Mesothelial cell of epicardium (in vitro differentiated cells): ENCODE measurements at places on chromosomes 16 and 17.
A peak's percentile ranks its signal among the peaks of the same experiment; 100 is the strongest.

DNA sequence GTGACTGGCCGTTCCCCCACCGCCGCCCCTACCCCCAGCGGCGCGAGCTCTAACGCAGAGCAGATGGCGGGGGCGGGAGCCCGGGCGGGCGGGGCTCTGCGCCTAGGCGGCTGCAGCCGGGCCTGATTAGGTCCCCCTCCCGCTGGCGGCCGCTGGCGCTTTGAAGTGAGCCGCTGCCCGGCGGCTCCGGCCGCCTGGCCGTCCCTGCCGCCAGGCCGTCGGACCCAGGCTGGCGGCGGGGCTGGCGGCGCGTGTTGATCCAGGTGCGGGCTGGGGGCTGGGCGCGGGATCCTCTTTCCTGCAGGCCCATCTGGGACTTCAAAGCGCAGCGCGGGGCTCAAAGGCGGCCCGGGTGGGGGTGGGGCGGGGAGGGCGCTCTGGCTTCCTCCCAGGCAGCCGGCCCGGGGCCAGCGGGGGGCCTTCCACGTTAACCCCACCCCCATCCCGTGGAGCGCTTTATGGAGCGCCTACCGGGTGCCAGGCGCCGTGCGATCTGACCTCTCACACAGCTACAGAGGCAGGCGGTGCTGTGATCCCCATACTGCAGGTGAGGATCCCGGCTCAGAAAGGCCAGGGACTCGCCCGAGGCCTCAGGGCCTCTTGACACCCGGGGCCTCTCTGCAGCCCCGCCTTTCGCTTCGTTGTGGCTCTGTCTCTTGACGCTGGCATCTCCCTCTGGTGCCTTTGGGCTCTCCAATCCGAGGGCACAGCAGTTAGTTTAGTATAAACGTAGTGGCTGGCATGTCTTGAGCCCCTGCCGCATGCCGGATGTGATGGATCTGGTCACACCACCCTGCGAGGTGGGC, 80.0 kb upstream of the NKD1 start:
- H3K4me3 ChIP-seq, result peak overlapping the region; percentile 65
- no peaks in the 10 kb centered on the region for H3K36me3 ChIP-seq
- peak; percentile 55 for DNase-seq

DNA sequence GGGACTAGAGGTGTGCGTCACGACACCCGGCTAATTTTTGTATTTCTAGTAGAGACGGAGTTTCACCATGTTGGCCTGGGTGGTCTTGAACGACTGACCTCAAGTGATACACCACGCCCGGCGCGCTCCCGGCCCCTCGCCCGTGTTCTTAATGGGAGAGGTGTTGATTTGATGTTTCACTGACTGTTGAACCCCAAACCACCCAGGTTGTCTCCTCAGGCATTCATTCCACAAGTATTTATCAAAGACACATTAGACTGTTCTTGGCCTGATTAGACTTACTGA, 1.4 kb downstream of the CENPN start:
- peak overlapping the region; percentile 96 for H3K4me3 ChIP-seq
- no peaks in the 10 kb centered on the region for H3K27me3 ChIP-seq
- DNase-seq, result no peak
- H3K4me1 ChIP-seq, result peaks cover 16% of the 10 kb centered on the region
- H3K36me3 ChIP-seq, result peaks cover 1% of the 10 kb centered on the region

GRCh38 chr17:6245301-6246177, 175.4 kb downstream of the WSCD1 start:
- H3K4me1 ChIP-seq, result no peaks in the 10 kb centered on the region
- no peaks in the 10 kb centered on the region for H3K36me3 ChIP-seq
- DNase-seq, result no peak
- no peak overlapping the region for H3K27ac ChIP-seq
- H3K27me3 ChIP-seq, result peaks cover 46% of the 10 kb centered on the region

GRCh38 chr17:76121932-76122430, 18.4 kb upstream of the EXOC7 start:
- peaks cover 14% of the 10 kb centered on the region for H3K4me1 ChIP-seq
- no peak overlapping the region for H3K4me3 ChIP-seq
- DNase-seq, result no peak

- H3K4me1 ChIP-seq, result no peaks in the 10 kb centered on the region
- peaks cover 8% of the 10 kb centered on the region for H3K27me3 ChIP-seq
- no peak overlapping the region for H3K4me3 ChIP-seq
- DNase-seq, result no peak
These were observed 76.6 kb downstream of the PLCG2 start for GRCh38 chr16:81855552-81856153.

DNA sequence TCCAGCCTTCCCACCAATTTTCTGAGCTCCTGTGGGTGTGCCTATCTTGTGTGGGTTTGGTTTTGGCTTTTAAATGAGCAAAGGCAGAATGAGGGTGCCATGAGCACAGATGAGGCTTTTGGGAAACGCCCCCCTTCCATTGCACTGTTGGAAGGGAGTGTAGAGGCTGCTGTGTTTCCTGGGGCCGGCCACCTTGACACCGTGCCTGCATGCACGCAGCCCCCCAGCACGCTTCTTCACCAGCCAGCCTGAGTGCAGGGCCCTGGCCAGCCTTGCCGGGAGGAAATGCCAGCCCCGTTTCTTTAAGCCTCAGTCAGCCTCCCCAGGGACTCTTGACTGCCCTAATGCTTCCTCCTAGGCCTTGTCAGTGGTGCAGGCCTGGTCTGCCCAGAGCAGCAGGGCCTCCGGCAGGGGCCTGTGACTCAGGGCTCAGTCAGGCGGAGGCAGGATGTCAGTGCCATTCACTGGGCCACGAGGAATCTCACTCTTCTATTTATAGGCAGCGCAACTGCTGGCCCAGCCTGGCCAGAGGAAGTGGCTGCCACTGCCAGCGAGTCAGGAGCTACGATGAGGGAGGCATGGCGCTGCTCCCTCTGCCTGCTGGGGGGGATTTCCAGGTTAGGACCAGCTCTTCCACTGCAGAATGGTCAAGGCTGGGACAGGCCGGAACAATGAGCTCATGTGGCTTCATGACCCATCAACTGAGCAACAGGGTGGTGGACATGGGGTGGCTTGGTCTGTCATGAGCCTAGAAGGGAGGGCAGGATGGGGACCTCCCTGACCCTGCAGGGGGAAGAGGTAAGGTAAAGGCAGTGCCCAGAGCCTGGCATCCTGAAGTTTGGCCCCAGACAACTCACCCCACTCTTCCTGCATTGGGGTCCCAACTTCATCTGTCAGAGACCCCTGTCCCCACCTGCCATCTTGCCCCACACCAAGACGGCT, 205.2 kb downstream of the RAB11FIP4 start:
- DNase-seq, result no peak
- no peaks in the 10 kb centered on the region for H3K27me3 ChIP-seq
- H3K4me1 ChIP-seq, result peaks cover 3% of the 10 kb centered on the region
- H3K36me3 ChIP-seq, result no peaks in the 10 kb centered on the region
- H3K4me3 ChIP-seq, result no peak overlapping the region
- H3K27ac ChIP-seq, result peak overlapping the region; percentile 61

DNA sequence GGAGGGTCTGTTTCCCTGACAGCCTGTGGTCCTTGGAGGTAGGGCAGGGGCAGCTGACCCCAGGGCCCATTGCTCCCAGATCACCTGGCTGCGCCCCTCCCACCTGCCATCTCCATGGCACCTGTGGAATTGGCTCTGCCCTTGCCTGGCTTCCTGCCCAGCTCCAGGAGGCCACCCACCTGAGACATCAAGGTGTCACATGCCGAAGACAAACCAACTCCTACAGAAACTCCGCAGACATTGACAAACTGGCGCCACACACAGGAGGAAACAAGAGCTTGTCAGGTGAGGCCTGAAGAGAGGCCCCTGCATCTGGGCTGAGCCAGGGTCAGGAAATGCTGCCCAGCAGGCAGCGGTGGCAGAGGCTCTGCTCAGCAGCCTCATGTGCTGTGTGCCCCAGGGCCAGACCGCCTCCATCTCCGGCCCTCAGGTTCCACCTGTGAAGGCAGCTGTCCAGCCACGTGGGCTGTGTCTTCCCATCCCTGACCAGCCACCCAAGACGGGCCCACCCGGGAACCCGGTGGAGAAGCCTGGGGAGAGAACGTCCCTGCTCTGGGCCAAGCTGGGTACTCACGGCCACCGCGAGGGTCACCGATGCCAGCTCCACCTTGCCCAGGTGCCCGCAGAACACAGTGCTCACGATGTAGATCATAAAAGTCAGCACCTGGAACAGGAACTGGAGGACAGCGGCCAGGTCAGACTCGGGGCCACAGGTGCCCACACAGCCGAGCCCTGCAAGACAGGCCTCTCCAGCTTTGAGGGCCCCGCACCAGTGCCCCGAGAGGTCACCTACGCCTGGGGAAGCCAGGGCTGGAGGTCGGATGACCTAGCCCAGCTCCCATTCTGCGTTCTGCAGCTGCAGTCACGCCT, 1.6 kb downstream of the SLC47A2 start:
- H3K4me3 ChIP-seq, result no peak overlapping the region
- DNase-seq, result no peak

GRCh38 chr16:78988361-78988969, 612.1 kb downstream of the MAF start:
- no peak overlapping the region for H3K27ac ChIP-seq
- no peak for DNase-seq
- no peaks in the 10 kb centered on the region for H3K36me3 ChIP-seq
- peaks cover 25% of the 10 kb centered on the region for H3K4me1 ChIP-seq

- H3K4me3 ChIP-seq, result no peak overlapping the region
- H3K27ac ChIP-seq, result no peak overlapping the region
- peaks cover 15% of the 10 kb centered on the region for H3K36me3 ChIP-seq
- H3K27me3 ChIP-seq, result no peaks in the 10 kb centered on the region
- H3K4me1 ChIP-seq, result no peaks in the 10 kb centered on the region
These were observed 8.9 kb downstream of the CCP110 start for GRCh38 chr16:19532601-19533000.

- no peaks in the 10 kb centered on the region for H3K36me3 ChIP-seq
- no peak overlapping the region for H3K27ac ChIP-seq
- no peaks in the 10 kb centered on the region for H3K4me1 ChIP-seq
These were observed 609.8 kb downstream of the HS3ST4 start for GRCh38 chr16:26301516-26301915.

DNA sequence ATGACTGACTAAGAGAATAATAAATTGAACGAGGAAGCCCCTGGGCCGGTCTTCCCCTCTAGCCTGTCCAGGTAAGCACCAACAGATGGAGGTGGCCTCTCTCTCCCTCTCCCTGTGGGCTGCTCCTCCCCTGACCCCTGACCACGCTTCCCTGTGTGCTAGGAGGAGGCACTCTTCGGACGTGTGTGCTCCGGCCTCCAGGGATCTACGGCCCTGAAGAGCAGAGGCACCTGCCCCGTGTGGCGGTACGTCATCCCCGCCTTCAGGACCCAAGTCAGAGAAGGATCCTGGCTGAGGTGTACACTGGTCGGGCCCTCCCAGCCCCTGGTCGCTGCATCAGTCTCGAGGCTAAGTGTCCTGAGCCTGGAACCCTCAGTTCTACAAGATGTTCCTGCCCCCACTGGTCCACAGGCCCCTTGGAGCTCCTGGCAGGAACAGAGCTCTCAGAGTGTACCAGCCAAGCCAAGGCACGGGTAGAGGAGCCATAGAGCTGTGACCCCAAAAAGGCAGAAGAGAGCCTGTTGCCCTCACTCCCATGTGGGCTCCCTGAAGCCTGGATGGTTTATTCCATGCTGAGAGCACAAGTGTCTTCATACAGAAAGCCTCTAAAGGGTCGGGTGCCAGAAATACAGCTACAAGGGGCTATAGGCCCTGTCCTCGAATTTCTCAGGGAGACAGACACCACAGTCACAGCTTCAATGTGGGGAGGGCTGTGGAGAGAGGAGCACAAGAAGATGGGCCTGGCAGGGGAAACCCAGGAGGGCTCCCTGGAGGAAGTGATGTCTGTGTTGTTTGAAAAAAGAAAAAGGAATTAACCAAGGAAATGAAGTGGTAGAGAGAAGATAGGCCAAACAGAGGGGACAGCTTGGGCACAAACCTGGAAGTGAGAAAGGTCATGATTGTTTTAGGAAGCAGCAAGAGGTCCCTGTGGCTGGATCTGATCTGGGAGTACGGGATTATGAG, 15.9 kb downstream of the SDR42E2 start:
- DNase-seq, result no peak
- H3K4me3 ChIP-seq, result no peak overlapping the region
- no peaks in the 10 kb centered on the region for H3K4me1 ChIP-seq
- peaks cover 19% of the 10 kb centered on the region for H3K27me3 ChIP-seq
- H3K36me3 ChIP-seq, result no peaks in the 10 kb centered on the region

GRCh38 chr17:304461-304860, 48.1 kb downstream of the RPH3AL start:
- no peaks in the 10 kb centered on the region for H3K27me3 ChIP-seq
- DNase-seq, result no peak
- H3K36me3 ChIP-seq, result no peaks in the 10 kb centered on the region
- H3K4me3 ChIP-seq, result peak overlapping the region; percentile 59
- H3K4me1 ChIP-seq, result peaks cover 20% of the 10 kb centered on the region
- H3K27ac ChIP-seq, result peak overlapping the region; percentile 90

- no peak for DNase-seq
- H3K27me3 ChIP-seq, result no peaks in the 10 kb centered on the region
- peaks cover 13% of the 10 kb centered on the region for H3K36me3 ChIP-seq
- H3K27ac ChIP-seq, result no peak overlapping the region
- no peak overlapping the region for H3K4me3 ChIP-seq
These were observed 9.6 kb downstream of the DDX42 start for GRCh38 chr17:63783522-63783921.

GRCh38 chr17:7885367-7886226, 3.0 kb upstream of the CHD3 start:
- peaks cover 4% of the 10 kb centered on the region for H3K36me3 ChIP-seq
- no peaks in the 10 kb centered on the region for H3K27me3 ChIP-seq
- H3K4me3 ChIP-seq, result peak overlapping the region; percentile 58

- no peaks in the 10 kb centered on the region for H3K36me3 ChIP-seq
- peaks cover 63% of the 10 kb centered on the region for H3K4me1 ChIP-seq
- DNase-seq, result no peak
- no peaks in the 10 kb centered on the region for H3K27me3 ChIP-seq
- H3K4me3 ChIP-seq, result no peak overlapping the region
These were observed 356.0 kb downstream of the C16orf95 start for GRCh38 chr16:86961171-86961601.

DNA sequence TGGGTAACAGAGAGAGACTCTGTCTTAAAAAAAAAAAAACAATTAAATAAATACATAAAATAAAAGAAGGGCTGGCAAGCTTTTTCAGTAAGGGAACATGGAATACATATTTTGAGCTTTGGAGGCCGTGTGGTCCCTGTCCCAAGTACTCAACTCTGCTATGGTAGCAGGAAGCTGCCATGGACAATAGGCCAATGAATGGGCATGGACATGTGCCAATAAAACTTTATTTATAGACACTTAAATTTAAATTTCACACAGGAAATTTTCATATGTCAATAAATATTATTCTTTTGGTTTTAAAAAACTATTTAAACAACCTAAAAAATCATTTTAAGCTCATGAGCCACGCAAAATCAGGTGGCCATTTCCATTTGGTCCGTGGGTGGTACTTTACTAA, 3.8 kb downstream of the OTOA start:
- no peak for DNase-seq
- H3K27me3 ChIP-seq, result peaks cover 28% of the 10 kb centered on the region
- H3K4me1 ChIP-seq, result peaks cover 3% of the 10 kb centered on the region
- H3K27ac ChIP-seq, result no peak overlapping the region

- H3K4me1 ChIP-seq, result peaks cover 18% of the 10 kb centered on the region
- no peaks in the 10 kb centered on the region for H3K27me3 ChIP-seq
- no peak overlapping the region for H3K27ac ChIP-seq
These were observed 12.2 kb downstream of the MLLT6 start for GRCh38 chr17:38717139-38717745.
